T-helper 17 cell (primary cell): ENCODE measurements at places on chromosomes 12 and 14.

DNA sequence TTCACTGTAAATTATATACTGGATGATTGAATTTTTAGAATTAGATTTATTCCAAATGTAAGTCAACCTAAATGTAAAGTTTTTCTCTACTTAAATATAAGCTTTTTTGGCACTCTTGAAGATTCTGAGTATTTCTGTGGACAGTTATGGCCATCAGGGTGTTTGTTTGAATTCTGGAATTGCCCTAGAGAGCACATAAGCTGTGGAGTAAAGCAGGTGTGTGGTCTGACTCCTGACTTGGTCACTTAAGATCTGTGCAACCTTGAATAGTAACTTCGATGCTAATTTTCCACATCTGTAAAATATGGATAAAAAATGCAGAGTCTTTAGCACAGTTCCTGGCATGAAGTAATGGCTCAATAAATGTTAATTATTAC is 64.4 kb downstream of the FUT8 start:
- peaks cover 36% of the 10 kb centered on the region for H3K4me1 ChIP-seq
- H3K36me3 ChIP-seq: peaks cover 2% of the 10 kb centered on the region
- H3K4me3 ChIP-seq: no peak overlapping the region
- H3K27ac ChIP-seq: no peak overlapping the region
- no peak for DNase-seq
- no peaks in the 10 kb centered on the region for H3K27me3 ChIP-seq

DNA sequence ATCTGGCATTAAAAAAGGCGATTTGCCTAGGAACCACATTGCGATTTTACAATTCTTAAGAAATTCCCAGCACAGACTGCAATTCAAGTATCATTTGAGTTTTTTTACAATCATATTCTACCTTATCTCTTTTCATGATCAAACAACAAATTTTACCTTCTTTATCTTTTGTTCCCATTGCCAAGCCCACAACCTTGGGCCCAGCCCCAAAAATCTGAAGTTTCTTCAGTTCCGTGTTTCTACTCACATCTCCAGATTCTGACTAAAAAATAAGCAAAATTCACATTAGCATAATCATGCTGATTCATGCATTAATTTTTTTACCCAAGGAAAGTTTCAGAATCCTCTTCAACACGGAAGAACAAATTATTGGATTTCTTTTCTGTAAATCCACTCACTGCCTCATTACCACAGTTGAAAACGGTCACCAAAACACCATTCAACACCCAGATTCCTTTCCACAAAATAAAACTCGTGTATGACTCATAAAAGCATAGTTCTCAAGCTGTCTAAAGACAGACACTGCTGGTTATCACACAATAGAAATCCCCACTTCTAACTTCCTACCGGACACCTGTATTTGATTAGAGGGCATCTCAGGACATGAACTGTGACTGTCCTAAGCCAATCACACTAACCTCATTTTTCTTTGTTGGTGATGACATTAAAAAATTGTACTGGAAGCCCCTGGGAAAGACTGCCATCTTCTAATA is 32.7 kb downstream of the KDM5A start:
- peak overlapping the region; percentile 34 for H3K27ac ChIP-seq
- peaks cover 12% of the 10 kb centered on the region for H3K36me3 ChIP-seq
- no peak for DNase-seq
- no peaks in the 10 kb centered on the region for H3K27me3 ChIP-seq

GRCh38 chr12:52600941-52601481 is at the start of gene KRT72:
KRT72 (minus strand) TSS chr12:52601463; CDS start chr12:52601452, 11 bp downstream.
- DNase-seq: no peak
- peaks cover 41% of the 10 kb centered on the region for H3K27me3 ChIP-seq
- no peak within 1 kb of the TSS for H3K4me3 ChIP-seq
- H3K36me3 ChIP-seq: peaks cover 2% of the 10 kb centered on the region
- peaks cover 16% of the 10 kb centered on the region for H3K4me1 ChIP-seq

DNA sequence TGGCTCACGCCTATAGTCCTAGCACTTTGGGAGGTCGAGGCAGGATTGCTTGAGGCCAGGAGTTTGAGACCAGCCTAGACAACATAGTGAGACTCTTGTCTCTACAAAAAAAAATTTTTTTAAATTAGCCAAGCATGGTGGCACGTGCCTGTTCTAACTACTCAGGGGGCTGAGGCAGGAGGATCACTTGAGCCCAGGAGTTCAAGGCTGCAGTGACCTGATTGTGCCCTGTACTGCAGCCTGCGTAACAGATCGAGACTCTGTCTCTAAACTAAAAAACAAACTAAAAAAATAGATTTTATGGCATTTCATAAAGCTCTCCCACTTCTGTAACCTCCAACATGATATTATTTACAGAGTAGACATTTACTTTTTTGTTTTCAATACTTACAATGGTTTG is 29.6 kb downstream of the PNMA1 start:
- no peaks in the 10 kb centered on the region for H3K27me3 ChIP-seq
- DNase-seq: no peak
- no peaks in the 10 kb centered on the region for H3K4me1 ChIP-seq
- no peak overlapping the region for H3K27ac ChIP-seq

- H3K4me3 ChIP-seq: no peak overlapping the region
- H3K27me3 ChIP-seq: no peaks in the 10 kb centered on the region
- no peak for DNase-seq
- peaks cover 2% of the 10 kb centered on the region for H3K36me3 ChIP-seq
These were observed 43.4 kb upstream of the ST8SIA1 start for GRCh38 chr12:22377731-22378496.

DNA sequence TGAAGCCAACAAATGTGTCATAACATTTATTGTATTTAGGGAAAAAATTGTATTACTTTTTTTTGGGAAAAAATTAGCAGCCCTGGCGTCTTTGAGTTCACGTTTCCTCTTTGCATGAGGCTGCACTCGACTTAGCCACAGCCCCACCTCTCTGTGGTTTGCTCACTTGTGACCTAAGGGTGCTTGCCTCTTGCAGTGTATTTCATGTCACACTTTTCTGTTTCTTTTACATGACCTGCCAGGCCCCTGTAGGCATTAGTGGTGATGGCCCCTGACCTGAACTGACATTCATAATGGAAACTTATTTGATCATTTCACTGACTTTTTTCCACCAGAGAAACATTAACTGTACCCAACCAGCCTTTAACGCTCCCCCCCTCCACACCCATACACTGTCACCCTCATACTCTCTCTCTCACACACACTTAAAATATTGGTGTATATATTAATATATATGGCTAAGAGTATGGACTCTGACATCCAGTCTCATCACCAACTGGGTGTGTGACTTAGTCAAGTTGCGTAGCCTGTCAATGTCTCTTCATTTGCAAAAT is 122.9 kb downstream of the PRKCH start:
- H3K4me3 ChIP-seq: peak overlapping the region; percentile 74
- H3K27me3 ChIP-seq: no peaks in the 10 kb centered on the region
- H3K27ac ChIP-seq: peak overlapping the region; percentile 92
- H3K36me3 ChIP-seq: peaks cover 9% of the 10 kb centered on the region

- no peak for DNase-seq
- H3K36me3 ChIP-seq: peaks cover 3% of the 10 kb centered on the region
- H3K4me3 ChIP-seq: no peak overlapping the region
- no peak overlapping the region for H3K27ac ChIP-seq
These were observed 121.0 kb upstream of the GARIN2 start for GRCh38 chr14:67068251-67068650.

DNA sequence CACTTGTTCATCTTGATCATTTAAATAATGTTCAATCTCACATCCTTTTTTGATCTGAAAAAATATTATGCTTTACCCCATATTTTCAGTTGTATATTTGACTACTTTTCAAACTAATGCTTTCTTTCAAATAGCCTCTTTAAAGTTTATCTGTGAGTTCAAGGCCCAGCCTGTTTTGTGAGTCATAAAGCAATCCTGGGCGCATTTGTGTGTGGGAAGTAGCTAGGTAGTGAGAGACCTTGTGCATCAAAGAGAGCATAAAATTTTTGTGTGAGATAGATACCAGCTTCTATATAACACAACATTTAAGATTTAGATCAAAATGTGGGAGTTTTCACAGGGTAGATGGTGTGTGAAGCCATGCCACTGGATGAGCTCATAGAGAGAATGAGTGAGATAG is 405.6 kb downstream of the NAV3 start:
- no peaks in the 10 kb centered on the region for H3K36me3 ChIP-seq
- no peak overlapping the region for H3K27ac ChIP-seq
- no peak for DNase-seq
- no peaks in the 10 kb centered on the region for H3K27me3 ChIP-seq
- H3K4me1 ChIP-seq: no peaks in the 10 kb centered on the region
